ENCODE measurements at places on chromosomes 12 and 14.

GRCh38 chr14:54797556-54797955 is 105.1 kb downstream of the GCH1 start:
- no peak for DNase-seq

DNA sequence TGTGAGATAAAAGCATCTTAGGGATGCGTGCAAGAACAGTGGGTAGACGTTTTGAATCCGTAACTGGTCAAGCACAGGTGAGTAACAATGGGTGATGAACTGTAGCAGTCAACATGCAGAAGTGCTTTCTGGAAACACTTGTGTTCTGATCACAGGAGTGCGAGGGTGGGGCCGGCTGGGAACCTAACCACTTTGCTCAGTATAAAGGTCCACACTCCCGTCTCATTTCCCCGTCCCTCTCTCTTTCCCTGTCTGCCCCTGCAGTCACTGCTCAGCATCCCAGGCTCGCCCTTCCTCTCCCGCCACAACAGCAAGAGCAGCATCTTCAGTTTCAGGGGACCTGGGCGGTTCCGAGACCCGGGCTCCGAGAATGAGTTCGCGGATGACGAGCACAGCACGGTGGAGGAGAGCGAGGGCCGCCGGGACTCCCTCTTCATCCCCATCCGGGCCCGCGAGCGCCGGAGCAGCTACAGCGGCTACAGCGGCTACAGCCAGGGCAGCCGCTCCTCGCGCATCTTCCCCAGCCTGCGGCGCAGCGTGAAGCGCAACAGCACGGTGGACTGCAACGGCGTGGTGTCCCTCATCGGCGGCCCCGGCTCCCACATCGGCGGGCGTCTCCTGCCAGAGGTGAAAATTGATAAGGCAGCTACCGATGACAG is 127.1 kb downstream of the FIGNL2 start:
- no peak for DNase-seq

DNA sequence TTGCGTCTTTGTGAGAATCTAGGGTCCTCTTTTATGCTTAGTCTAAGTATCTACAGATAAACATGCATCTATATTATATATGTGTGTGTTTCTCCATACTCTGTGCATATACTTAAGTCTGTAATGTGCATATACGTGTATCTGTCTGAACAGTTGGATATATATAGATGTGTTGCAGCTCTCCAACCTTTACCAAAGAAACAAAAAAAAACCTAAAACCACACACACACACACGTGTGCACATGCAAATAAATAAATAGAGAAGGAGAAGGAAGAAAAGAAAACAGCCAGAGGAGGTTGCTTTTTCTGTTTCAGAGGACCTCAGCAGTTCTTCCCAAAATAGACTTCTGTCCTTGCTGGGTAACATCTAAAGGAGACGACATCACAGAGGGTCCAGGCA is 244.9 kb downstream of the CACNA1C start:
- no peak for DNase-seq

DNA sequence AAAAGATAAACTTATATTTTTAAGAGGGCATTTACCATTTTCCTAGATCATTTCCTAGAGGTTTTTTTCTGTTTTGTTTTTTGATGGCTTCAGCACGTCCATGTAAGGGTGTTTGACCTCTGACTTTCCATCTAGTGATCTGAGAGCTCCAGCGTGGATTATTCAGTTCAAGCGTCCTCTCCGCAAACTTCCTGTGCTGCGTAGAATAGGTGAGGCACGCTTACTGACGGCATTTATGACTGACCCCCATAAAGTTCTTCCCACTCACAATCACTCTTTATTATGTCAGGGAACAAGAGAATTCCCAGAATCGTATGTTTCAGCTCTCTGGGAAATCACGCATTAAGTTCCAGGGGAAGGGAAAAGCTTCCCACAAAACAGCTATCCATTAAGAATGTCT is 16.4 kb downstream of the CCDC92 start:
- DNase-seq = no peak

DNA sequence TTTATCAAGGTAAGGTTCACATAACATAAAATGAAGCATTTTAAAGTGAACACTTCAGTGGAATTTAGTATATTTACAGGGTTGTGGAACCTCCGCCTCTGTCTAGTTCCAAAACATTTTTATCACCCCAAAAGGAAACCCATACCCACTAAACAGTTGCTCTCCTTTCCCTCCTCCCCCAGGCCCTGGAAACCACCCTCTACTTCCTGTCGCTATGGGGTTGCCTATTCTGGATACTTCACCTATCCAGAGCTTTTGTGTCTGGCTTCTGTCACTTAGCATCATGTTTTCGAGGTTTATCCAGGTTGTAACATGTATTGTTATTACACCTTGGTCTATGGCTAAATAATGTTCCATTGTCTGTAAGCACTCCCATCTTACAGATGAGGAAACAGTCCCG is 27.7 kb upstream of the ZFP36L1 start:
- no peak for DNase-seq

- DNase-seq = no peak
Observed at GRCh38 chr12:50508414-50508813, 3.6 kb downstream of the DIP2B start.

- no peak for DNase-seq
Observed at GRCh38 chr14:101715210-101716076, 46.1 kb upstream of the PPP2R5C start.

DNA sequence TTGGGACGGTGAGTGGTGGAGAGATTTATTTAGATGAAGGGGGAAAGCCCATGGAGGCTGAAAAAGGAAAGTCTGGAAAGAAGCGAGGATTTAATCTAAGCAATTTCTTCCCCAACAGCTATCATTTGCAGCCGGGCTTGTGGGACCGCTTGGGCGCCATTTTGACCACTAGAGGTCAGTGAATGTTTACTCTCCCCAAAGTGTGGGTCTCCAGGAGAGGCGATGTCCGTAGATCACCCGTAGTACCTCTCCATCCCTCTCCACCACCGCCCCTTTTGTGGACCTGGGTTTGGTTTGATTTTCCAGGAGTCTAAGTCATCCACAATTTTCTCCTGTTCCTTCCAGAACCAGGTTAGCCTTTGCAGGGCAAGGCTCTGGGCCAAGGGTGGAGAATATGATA is 91.2 kb upstream of the PARP11 start:
- no peak for DNase-seq

- DNase-seq = no peak
Observed at GRCh38 chr12:22692964-22693555, 68.1 kb downstream of the ETNK1 start.

GRCh38 chr14:36550899-36551298 is 30.9 kb upstream of the NKX2-1 start:
- DNase-seq = no peak

DNA sequence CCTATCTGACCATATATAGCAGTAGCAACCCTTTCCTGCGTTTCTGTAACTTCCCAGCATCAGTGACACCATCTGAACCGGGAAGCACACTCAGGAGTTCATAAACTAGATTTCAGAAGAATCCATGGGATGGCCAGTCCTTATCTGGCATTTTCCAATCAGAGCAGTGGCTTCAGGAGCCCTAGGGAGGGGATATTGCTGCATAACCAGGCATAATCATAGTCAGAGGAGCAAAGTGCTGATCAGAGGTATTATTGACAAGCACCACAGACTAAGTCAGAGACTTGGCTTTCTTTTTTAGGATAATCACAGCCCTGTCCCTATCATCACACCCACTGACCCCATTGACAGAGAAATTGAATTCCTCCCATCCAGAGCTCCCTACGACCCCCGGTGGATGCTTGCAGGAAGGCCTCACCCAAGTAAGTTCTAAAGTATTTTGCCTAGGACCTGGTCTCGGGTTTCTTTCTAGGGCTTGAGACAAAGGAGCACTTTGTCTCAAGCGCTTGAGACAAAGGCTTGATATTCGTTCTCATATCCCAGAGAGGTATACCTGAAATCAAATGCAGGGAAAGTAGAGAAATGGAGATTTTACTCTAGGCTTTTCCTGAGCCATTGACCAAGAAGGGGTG is 55.1 kb downstream of the FOXN4 start:
- DNase-seq = no peak

GRCh38 chr14:74610866-74611649 is 979 bp downstream of the LTBP2 start:
- no peak for DNase-seq

DNA sequence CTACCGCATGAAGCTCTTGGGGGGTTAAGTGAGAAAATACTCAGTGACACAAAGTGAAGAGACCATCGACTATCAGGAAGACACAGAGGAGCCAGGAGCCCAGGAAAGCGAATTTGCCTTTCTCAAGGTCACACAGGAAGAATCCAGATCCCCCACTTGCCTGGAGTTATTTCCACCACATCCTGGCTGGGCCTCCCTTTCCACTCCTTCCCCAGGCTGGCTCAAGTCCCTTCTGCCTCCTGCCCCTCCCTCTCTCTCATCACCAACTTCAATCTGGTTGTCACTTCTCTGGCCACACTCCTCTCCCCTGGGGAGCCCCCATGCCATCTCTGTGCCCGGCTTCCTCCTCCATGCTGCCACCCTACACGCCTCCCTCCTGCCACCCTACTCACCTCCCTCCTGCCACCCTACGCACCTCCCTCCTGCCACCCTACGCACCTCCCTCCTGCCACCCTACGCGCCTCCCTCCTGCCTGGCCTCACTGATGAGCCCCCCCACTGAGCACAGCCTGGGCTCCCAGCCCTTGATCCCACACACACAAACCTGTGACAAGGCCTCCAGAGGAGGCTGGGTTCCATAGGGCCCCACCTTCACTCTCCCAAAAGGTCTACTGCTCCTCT is 6.3 kb downstream of the SCNN1A start:
- no peak for DNase-seq

- no peak for DNase-seq
Observed at GRCh38 chr12:76489737-76490136, 69.8 kb downstream of the OSBPL8 start.

DNA sequence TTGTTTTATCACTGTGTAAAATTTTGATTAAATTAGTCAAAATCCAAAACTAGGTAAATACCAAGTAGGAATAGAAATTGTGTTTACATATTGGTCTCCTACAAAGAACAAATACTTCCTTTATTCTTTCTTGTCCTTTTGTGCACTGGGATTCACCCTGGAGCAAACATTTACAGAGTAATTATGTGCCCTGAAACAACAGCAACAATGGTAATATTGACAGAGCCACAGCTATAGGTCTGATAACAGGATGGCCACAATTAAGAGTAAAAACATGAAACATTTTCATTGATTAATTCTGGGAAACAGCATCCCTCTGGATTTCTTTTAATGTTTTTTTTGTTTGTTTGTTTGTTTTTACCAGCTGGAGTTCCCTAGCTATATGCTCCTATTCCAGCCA is 61.2 kb downstream of the SLC38A6 start:
- DNase-seq = peak; percentile 62
